ENCODE measurements at places on chromosomes 12 and 14.

DNA sequence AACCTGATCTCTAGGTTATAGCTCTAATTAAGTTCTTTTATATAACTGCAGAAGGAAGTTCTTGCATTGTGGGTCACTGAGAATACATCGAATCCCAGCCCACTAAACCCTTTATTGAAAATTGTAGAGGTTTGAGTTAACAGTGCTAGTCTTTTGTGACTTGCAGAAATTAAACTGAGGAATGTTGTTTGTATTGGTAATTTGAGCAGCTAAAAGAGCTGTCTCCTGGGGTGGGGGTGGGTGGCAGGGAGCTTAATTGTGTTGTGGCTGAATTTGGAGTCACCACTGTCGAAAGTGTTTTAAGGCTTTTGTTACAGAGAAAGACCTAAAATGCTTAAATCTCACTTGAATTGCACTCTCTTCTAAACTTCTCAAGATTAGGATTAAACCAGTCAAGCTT, 3.2 kb upstream of the COX8C start:
- no peak for DNase-seq

DNA sequence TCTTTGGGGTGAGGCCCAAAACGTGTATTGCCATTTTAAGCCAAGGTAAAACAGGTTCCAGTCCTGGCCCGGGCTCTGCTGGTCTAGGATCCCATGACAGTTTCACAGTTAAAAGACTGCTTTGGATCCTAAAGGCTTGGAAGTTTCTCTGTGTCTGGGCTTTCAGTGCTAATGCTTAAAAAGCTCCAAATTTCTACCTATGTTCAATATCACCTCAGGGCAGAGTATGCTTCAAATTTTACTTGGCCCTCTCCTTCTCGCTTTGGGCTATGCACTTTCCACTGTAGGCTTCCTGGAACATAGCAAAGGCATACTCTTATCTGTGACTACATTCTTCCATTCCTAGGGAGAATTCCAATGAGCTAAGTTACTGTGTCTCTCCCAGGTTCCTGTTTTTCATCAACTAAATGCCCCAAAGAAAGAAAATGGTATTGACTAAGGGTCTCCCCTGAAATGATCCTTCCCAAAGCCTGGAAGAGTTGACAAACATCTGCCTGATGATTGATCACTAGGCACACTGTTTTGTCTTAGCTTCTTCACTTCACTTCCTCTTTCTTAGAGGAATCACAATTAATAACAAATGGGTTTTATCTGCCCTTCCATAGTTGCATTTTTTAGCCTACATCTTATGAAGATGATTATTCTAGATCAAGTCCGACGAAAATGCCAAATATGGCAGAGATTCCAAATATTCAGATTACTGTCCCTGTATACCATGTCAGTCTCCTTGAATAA, 79.4 kb downstream of the TMTC2 start:
- no peak for DNase-seq

DNA sequence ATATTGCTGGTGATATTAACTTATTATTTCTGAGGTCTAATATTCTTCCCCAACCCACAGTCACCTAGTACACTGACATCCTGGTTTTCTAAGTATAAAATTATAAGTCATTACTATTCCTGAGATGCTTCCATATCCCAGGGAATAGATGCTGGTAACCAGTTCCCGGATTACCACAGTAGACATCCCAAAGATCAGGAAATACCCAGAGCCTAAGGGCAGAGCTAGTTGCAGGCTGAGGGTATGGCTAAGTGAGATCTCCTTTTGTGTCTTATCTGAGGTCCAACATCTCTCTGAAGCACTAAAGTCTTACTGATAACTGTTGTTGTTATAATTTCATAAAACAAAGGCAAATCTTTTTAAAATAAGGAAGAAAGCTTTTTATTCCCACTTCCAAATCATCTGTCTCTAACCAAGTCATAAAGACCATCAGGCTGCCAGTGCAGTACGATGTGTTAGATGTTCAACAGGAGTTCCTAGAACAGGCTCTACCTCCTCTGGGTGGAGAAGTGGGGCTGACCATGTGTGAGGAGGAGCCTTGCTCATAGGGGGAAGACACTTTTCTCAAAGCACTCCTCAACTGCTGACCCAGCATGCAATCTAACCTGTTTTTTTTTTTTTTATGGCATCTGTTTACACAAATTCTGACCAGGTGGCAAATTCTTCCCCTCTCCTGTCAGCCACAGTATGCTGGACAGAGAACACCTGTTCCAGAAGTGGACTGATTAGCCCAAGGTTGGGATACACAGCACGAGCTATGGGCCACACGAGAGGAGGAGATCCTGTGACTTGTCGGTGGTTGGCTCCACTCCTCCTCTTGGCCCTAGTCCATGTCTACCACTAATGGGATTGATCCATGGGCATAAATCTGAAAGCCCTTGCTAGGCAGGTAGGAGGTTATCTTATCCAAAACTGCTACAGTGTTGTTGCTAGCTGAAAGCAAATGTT, 16.1 kb upstream of the GRIP1 start:
- DNase-seq = no peak

- no peak for DNase-seq
Measured at GRCh38 chr12:64918801-64919200, 94.4 kb downstream of the TBC1D30 start.

DNA sequence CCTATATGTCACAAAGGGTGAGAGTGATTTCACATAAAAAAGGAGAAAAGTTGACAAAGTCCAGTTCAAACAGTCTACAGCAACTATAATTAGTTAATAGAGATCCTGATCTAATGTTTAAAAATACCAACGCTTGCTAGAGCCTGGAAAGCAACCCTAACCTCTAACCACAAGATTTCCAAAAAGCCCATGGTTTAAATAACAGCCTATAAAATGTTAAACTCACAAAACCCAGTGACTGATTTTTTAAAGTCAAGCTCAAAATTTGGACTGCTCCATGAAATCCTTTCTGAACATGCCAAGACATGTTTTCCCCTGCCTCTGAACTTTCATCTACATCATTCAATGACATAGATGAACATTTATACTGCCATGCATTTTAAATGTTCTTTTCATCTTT, 81.6 kb downstream of the PLEKHG7 start:
- no peak for DNase-seq
